ENCODE measurements at places on chromosomes 2 and 18.

GRCh38 chr2:69221512-69221911 lies 165.5 kb downstream of the GFPT1 start:
- DNase-seq: no peak

- DNase-seq: no peak
Observed at GRCh38 chr2:231929961-231930592, 3.9 kb upstream of the NPPC start.

DNA sequence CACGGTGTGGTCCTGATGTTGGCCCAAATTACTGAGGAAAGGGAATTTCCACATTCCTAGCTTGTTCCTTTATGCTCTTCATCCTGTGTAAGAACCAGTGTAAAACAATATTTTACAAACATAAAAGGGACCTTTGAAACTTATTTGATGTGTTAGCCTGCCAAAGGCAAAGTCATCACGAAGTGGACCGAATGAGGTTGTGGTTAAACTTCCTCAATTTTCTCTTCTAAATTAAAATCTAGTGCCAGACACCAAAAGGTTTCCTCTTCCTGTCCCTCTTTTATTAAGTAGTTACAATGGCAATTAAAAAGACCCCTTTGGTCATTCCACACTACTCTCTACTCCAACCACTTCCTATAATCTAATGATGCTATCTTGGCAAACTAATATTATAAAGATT lies 279.8 kb downstream of the AFF3 start:
- DNase-seq: no peak

DNA sequence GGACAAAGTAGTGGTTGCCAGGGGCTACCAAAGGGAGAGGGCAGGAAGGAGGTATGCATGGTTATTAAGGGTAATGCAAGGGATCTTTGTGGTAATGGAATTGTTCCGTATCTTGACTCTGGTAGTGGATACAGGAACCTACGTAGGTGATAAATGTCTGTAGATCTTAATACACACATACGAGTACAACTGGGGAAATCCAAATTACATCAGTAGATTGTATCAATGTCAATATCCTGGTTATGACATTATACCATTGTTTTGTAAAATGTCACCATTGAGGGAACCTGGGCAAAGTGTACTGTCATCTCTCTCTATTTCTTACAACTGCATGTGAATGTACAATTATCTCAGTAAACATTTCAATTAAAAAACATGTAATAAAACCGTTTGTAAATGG lies 56.2 kb downstream of the ALPK2 start:
- no peak for DNase-seq

DNA sequence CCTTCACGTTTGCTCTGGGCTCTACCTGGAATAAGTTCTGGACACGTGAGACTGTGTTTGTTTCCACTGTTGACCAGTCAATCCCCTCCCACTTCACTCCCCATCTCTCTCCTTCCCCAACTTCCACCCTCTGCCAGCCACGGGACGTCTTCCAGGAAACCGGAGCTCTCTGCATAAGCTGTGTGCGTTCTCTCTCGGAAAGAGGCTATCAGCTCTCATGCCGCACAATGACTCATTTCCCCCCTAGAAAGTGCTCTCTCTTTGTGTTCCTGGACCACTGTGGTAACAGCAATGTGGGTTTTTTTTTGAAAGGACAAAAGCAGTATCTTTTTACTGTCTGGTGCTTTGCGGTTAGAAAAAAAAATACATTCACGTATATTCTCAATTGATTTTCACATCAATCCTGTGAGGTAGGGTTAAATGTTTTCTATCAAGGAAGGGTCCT lies 10.2 kb downstream of the PROKR1 start:
- DNase-seq: no peak

GRCh38 chr2:218642121-218642656 lies 17.2 kb downstream of the ZNF142 start:
- DNase-seq: no peak

- DNase-seq: no peak
Observed at GRCh38 chr2:204738721-204739120, 193.4 kb downstream of the PARD3B start.

DNA sequence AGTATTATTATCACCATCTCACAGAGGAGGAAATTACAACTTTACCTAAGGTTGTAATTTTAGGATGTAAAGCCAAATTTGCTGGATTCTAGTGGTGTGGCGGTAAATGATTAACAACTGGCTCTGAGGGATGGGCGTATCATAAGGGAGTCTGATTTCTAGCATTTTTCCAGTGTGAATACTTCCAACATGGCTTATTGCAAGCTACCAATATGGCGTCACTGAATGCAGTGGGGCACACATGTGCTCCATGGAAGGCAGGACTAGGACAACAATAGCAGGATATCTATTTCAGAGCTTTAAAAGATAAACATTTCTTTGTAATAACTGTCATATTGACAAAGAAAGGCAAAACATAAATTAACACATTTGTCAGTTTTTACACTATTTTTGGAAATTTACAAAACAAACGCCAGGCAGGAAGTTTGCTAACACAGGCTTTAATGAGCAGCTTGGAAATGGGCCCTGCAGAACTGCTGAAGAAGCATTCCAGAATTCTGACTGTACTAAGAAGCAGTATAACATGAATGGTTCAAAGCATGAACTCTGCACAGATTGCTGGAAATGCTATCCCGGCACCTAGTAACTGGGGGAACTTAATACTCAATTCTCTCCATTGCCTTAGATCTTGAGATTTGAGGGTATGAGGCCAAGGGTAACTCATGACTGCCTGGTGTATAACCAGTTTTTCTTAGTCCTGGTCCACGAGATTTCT lies 439.3 kb upstream of the MAP2 start:
- DNase-seq: no peak

- DNase-seq: no peak
Observed at GRCh38 chr2:221551864-221552263, 20.2 kb downstream of the EPHA4 start.

- DNase-seq: no peak
Observed at GRCh38 chr2:22894761-22895160, 490.2 kb upstream of the KLHL29 start.

DNA sequence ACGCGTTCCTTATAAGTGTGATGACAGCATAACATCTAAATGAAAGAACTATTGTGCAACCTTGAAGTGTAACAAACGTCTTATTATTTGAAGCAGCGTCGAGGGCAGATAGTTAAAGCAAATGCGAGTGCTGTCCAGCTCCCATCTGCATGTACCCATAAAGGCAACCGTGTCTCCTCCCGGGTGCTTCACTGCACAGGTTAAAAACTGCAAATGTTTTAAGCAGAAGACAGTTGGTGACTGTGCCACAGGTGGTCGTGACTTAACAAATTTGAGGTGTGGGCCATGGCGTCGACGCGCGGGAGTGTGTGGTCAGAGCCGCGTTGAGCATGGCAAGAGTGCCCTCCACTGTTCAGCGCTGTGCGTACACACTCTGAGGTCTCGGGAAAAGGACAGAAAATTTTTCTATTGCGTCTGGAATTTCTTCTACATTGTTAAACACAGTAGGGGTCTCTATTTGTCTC lies 6.4 kb downstream of the SALL3 start:
- no peak for DNase-seq

GRCh38 chr2:25517701-25518100 lies 155.7 kb downstream of the DTNB start:
- no peak for DNase-seq

DNA sequence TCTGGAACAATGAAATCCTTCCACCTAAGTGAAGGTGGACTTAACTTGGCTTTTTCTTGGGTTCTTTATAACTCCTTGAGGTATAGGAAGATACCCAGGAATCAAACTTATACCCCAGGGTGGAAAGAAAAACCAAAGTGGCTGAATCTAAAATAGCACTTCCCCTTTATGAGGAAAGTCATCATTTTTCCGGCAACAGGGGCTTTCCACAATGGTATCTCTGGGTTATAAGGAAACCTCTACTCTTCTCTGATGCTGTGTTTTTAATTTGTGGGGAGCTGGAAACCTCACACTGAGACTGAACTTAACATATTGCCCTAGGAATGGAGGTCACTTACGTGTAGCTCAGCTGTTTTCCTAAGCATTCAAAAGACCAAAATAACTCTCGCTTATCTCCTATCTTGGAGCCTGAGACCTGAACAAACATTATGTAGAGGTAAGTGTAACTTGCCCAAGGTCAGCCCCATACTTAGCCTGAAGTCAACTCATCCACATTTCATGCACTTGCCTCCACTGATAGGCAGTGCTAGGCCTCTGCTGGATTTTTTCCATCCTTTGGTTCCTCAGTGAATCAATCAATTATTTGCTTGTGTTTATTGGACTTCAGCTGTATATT lies 117.9 kb downstream of the SETBP1 start:
- no peak for DNase-seq

GRCh38 chr2:155651851-155652250 lies 680.7 kb downstream of the NR4A2 start:
- no peak for DNase-seq

GRCh38 chr18:79951545-79952455 lies at the start of gene SLC66A2:
Gene SLC66A2 (minus strand): TSS chr18:79951653. CDS start chr18:79950926, 727 bp downstream.
- peak; percentile 68 for DNase-seq

DNA sequence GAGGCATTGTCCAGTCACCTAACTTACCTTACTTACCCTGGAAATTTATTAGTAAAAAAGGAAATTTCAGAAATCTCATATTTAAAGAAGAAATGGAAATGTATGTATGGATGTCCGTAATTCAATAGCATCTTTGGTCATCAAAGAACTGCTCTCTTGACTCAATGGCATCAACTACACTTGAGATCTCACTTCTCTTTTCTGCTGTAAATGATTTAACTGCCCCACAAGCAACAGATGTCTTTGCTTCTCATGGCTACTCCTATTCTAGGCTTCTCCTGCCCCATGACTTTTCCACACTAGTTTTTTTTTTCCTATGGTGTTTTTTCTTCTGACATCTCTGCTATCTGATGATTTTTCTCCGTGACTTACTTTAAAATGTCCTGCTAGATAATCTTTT lies 34.0 kb upstream of the ERMN start:
- no peak for DNase-seq

GRCh38 chr2:23862716-23863426 lies 64.1 kb downstream of the ATAD2B start:
- no peak for DNase-seq

GRCh38 chr2:224086226-224086914 lies 47.3 kb upstream of the SERPINE2 start:
- DNase-seq: peak; percentile 65

GRCh38 chr2:120860579-120860922 lies 124.9 kb downstream of the GLI2 start:
- DNase-seq: no peak

DNA sequence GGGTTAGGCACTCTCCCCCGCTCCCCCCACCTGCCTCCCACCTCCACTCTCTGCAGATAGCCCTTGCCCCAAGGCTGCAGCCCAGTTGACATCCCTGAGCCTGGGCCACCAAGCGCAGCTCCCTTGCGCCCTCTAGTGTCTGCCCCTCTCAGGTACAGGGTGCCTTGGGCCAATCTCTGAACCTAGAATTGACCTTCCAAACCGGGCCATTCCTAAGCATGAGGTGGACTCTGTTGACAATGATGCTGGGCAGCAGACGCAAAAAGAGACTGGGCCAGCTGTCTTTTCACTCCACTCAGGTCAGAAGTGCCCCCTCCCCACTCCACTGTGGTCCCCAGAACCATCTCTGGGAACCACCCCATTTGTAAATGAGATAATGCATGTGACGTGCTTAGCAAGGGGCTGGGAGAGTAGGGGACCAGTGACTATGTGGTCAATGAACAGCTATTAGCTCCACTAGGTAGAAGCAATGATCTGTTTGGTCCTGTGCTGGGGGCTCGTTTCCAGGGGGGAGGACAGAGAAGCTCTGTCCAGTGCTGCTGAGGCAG lies 43.3 kb upstream of the PLB1 start:
- no peak for DNase-seq
